GM23338 (cell line): ENCODE measurements at places on chromosomes 3 and 15. TPM values are rescaled to one million over a fixed set of nuclear protein-coding genes. Genes with fewer than 3 reads are reported as not detected.
A peak's percentile ranks its signal among the peaks of the same experiment; 100 is the strongest.

Gene MAP1A
- 2.0 and 2.3 TPM in 2 replicates for total RNA-seq

Gene ZDHHC23
- total RNA-seq = 14.5 and 14.8 TPM in 2 replicates

Gene GASK1A
- 11.1 and 16.2 TPM in 2 replicates for total RNA-seq

Gene FBXO40
- total RNA-seq = 0.03 and 0.23 TPM in 2 replicates

Gene CPNE9
- total RNA-seq = 7.8 and 8.8 TPM in 2 replicates

DNA sequence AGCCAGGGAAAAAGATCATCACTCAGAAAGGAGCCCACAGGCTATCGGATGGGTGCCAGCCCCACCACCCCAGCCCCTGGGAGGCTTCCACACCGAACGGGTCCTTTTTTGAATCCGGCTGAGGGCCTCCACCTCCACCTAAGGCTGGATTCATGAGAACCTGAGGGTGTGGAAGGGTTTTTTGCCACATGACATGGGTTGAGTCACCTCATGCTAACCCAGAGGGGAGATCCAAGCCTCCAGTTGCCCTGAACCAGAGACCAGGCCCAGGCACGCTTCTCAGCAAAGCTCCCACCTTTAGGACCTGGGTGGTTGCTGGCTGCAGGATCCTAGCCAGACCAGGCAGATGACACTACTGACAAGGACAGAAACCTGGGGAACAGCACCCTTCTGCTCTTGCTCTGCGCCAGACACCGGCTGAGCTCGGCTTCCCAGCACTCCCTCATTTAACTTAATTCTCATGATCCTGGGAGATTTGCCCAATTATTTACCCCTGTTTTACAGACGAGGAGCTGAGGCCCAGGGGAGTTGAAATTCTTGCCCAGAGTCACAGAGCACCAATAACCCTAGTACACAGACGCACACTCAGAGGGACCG lies 25.6 kb downstream of the DUSP7 start:
- H3K27ac ChIP-seq = no peak overlapping the region
- no peaks in the 10 kb centered on the region for H3K36me3 ChIP-seq
- no peaks in the 10 kb centered on the region for H3K4me1 ChIP-seq
- H3K4me3 ChIP-seq = no peak overlapping the region

- H3K4me3 ChIP-seq = no peak overlapping the region
- H3K27ac ChIP-seq = peak overlapping the region; percentile 70; the same call in 1 of the 2 replicates
- H3K36me3 ChIP-seq = no peaks in the 10 kb centered on the region
- H3K27me3 ChIP-seq = no peaks in the 10 kb centered on the region
These were observed 62.9 kb downstream of the OPA1 start for GRCh38 chr3:193655831-193656433.

DNA sequence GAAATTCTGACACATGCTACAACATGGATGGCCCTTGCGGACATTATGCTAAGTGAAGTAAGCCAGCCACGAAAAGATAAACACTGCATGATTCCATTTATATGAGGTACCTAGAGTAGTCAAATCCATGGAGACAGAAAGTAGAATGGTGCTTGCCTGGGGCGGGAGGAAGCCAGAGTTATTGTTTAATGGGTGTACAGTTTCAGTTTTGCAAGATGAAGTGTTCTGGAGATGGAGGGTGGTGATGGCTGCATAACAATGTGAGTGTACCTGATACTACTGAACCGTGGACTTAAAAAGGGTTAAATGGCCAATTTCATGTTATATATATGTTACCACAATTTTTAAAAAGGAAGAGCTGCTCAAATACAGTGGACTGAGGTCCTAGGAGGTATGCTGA lies 66.9 kb downstream of the SEMA5B start:
- H3K36me3 ChIP-seq = no peaks in the 10 kb centered on the region
- peaks cover 53% of the 10 kb centered on the region for H3K4me1 ChIP-seq
- no peaks in the 10 kb centered on the region for H3K27me3 ChIP-seq
- no peak overlapping the region for H3K27ac ChIP-seq

DNA sequence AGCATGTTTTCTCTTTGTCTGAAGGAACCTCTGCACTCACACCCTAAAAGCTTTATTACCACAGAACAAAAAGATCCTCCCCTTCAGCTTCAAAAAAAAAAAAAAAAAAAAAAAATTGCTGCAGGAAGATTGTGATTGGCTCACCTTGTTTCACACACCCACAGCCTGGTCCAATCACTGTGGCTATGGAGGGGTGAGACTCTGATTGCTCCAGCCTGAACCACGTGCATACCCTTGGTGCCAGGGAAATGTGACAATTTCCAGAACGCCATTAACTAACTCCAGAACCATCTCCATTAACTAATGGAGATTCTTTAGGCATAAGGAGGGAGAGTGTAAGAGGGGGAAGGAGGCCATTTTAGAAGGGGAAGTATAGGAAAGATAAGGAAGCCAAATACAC lies 106.5 kb upstream of the CRBN start:
- no peaks in the 10 kb centered on the region for H3K36me3 ChIP-seq
- DNase-seq = no peak
- H3K27me3 ChIP-seq = no peaks in the 10 kb centered on the region
- H3K4me3 ChIP-seq = no peak overlapping the region

DNA sequence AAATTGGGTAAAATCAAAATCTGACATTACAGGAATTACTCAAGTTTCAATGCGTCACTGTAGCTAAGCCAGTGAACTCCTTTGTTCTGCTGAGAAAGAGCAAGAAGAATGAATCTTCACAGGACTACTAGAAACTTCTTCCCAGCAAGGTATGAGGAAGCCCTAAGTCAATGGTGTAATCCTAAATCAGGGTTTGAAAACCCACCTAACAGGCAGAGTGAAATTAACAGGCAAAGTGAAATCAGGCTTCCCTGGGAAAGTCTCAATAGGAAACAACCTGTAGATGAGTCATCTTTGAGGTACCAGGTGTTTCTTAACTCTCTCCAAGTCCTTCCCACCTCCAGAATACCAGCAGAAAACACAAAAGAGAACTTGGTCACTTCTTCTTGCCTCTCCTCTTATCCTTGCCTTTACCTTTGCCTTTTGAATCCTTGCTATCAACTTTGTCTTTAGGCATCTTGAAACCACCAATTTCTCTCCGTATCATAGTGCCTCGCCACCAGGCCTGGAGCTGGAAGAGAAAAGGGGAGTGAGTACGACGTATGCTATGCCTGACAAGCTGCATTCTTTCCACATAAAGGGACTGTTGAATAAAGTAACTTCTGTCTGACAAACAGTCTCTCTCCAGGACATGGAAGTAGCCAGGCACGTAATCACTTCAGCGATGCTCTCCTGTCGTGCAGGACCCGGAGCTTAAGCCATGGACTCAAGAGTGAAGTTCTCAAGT lies 60.6 kb upstream of the RPL35A start:
- no peak overlapping the region for H3K4me3 ChIP-seq
- no peaks in the 10 kb centered on the region for H3K27me3 ChIP-seq
- H3K4me1 ChIP-seq = peaks cover 6% of the 10 kb centered on the region; the same call in 1 of the 2 replicates
- DNase-seq = peak; percentile 60
- H3K36me3 ChIP-seq = no peaks in the 10 kb centered on the region
- H3K27ac ChIP-seq = peak overlapping the region; percentile 40; the same call in 1 of the 2 replicates

DNA sequence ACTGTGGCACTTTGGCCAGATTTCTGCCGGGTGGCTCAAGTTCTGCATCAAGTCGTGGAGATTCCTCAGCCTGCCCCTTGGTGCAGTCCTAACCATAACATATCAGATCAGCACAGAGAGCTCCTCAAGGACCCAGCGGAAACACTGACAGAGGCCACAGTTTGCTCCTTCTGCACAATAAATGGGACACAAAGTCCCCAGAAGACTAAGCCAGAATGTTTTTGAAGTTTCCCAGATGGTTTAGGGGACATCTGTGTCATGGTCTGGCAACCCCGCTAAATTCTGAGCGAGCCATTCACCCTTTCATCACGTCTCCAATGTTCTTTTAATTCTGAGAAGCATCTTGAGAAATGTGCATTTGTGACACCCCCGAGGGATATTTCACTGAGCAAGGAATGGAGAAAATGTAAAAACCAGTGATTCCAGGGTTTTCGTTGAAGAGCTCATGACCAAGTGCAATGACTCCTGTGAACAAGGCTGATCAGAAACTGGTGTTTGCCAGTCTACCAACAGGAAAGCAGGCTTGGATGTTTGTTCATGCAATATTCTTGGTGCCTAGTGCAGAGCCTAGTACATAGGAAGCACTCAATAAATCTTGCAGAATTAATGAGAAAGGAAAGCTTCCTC lies 64.8 kb upstream of the LMCD1 start:
- no peaks in the 10 kb centered on the region for H3K27me3 ChIP-seq
- H3K4me3 ChIP-seq = no peak overlapping the region
- H3K36me3 ChIP-seq = no peaks in the 10 kb centered on the region
- no peaks in the 10 kb centered on the region for H3K4me1 ChIP-seq
- DNase-seq = no peak
- H3K27ac ChIP-seq = no peak overlapping the region

DNA sequence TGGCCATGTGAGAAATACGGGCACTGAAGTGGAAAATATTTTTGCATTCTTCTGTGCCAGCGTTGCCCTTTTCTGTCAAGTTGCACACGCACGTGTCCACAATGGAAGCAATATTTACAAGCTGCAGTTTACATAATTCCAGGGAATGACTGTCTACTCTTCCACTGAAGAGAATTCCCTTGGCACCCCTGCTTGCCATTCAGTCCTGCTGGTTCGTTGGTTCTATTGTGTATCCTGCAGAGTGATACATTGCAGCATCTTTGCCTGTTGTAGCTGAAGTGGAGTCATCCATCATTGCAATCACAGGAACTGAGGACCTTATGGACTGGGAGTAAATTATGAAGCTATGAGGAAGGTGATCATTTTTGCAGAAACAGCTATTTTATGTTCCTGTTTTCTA lies 759.4 kb downstream of the ROBO2 start:
- H3K4me3 ChIP-seq = no peak overlapping the region
- no peaks in the 10 kb centered on the region for H3K36me3 ChIP-seq
- no peak overlapping the region for H3K27ac ChIP-seq
- H3K27me3 ChIP-seq = no peaks in the 10 kb centered on the region

GRCh38 chr3:50653937-50654595 lies 20.7 kb upstream of the DOCK3 start:
- DNase-seq = no peak
- H3K36me3 ChIP-seq = no peaks in the 10 kb centered on the region
- H3K27me3 ChIP-seq = no peaks in the 10 kb centered on the region
- peaks cover 13% of the 10 kb centered on the region for H3K4me1 ChIP-seq
